ENCODE measurements at places on chromosomes 2 and 18. TPM values are rescaled to one million over a fixed set of nuclear protein-coding genes. Genes with fewer than 3 reads are reported as not detected.

DNA sequence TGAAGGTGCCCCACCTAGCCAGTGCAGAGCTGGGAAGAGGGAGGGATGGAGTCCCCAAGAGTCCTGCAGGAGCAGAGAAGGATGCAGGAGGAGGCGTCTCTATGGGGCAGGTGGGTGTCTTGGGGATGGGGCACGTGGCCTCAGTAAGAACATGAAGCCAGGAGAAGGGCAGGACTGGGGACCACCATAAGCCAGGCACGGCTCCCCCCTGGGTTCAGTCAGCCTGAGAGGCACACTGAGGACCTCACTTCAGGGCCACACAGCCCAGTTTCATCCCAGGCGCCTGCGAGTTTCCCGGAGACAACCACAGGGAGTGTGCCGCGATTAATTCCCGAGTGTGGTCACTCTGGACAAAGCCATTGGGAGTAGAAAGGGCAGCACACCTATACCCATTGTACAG, 120.3 kb downstream of the GYPC start:
- no peak for DNase-seq

DNA sequence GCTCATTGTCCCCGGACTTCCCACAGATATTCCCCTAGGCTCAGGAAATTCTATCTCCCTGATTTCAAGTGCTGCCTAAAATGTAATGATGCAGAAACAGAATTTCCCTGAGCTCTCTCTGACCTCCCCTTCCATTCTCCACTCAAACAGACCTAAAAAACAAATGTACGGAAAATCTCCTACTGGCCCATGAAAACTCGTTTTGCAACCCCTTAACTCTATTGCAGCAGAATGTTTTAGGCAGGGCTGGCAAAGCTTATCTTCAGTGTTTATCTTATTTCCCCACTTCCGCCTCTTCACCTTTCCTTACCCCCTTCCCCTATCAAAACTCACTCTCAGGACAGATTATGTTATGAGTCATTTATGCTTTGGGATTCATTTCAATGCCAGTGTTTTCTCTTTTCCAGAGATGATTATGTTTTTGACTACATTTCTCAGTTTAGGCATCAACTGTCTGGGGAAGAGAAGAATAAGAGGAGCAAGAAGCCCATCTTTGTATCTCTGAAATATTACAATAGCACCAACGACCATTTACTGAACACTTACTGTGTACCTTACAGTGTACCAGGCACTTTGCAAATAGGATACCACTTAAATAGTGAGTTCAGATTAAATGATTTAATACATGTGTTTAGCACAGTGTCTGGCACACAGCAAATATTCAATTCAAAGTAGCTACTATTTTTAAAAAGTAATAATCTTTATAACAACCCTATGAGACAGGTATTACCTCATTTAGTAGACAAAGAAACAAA, 53.9 kb upstream of the STPG4 start:
- no peak for DNase-seq

DNA sequence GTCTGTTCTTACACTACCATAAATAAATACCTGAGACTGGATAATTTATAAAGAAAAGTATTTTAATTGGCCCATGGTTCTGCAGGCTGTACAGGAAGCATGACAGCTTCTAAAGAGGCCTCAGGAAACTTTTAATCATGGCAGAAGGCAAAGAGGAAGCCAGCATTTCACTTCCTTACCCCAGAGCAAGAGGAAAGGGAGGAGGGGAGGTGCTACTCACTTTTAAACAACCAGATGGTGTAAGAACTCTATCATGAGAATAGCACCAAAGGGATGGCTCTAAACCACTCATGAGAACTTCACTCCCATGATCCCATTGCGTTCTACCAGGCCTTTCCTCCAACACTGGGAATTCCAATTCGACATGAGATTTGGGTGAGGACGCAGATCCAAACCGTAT, 344.4 kb upstream of the SLC39A10 start:
- no peak for DNase-seq

DNA sequence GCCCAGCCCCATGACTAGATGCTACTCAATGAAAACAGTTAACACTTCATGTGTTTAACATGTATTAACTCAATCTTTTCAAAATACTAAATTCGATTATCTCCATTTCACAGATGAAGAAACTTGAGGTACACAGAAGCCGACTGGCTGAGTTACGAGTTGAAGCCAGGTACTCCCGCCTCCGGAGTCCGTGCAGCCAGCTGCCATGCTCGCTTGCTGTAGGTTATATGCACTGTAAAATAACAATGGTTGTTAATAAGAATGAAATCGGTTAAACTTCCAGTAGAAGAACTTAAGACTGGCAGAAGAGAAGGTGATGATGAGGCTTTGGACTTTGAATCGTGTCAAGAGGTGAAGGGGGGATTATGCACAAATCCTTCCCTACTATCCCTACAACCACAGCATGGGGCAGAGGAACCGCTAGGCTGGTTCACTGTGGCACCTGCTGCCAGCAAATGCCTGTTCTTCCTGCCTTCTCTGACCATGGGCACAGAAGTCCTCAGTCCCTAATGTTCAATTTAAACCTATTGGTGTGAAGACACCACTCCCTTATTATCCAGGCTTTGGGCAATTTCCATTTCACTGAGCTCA, 25.4 kb downstream of the COX7A2L start:
- no peak for DNase-seq

DNA sequence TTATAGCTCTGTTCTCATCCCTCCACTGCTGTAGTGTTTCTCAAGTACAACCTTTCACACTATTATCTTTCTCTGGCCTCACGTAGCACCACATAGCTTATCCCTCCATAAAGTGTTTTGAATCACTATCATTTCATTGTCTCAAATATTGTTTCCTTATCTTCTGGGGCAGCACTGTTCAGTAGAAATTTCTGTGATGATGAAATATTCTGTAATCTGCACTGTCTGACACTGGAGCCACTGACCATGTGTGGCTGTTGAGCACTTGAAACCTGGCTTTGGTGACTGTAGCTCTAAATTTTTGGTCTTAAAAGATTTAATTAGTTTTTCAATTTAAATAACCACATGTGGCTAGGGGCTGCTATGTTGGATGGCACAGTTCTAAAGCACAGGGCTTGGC, 78.9 kb downstream of the CPS1 start:
- DNase-seq = no peak

- DNase-seq = no peak
Observed at GRCh38 chr2:20429528-20429927, 17.3 kb upstream of the RHOB start.

Gene SERPINB12
- not detected for total RNA-seq

- DNase-seq = no peak
Observed at GRCh38 chr18:44801781-44802180, 121.1 kb downstream of the SETBP1 start.

DNA sequence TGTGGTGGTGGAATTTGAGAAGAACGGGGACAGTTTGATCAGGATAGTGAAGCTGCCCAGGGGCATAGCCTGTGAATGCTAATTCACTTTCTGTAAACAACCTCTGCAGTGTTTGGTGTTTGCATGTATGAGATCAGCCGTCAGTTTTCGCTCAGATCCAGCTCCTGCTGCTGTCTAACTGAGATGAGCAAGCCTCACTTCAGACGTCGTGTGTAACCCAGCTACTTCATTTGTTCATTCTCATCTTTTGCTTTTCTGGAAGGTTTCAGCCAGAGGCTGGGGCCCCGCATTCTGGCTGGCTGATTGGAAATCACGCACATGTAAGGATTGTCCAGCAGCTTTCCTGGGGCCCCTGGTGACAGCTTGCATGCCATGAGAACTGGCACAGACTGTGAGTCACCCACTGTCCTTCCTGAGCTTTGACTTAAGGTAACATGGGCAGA, 48.9 kb downstream of the LDLRAD4 start:
- DNase-seq = no peak

DNA sequence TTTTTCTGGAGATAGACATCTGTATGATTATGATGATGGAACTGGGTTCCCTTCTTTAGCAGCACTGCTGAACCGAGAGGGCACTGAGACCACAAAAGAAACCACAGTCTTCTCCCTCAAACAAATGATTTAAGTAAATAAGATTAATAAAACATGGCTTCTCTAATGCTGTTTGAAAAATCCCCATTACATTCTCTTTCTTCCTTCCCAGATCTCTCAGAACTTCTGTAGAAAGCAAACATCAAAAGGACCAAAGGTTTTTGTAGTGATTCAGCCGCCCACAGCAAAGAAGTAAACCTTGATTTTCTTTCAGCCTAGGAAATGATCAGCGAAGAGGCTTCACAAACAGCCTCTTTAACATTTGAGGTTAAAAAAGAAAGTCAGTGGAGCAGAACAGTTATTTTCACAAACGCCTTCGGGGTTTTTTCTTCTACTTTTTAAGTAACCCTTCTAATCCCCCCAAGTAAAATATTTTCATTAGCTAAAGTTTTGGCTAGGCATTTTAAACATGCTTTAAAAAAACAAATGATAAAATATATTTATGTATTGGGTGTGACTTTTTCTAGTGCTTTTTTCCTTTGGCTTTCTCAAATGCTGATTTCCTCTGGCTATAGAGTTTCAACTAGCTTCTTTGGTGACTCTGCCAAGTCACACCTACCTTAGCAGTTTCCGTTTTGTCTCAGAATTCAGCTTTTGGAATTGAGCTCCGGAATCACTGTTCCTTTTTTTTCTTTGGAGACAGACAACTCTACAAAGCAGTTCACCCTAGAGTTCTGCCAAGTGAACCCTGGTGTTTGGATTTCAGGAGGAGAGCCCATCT, 89.6 kb downstream of the UPP2 start:
- peak; percentile 6 for DNase-seq

GRCh38 chr2:19818039-19818438, 83.7 kb downstream of the TTC32 start:
- DNase-seq = no peak

DNA sequence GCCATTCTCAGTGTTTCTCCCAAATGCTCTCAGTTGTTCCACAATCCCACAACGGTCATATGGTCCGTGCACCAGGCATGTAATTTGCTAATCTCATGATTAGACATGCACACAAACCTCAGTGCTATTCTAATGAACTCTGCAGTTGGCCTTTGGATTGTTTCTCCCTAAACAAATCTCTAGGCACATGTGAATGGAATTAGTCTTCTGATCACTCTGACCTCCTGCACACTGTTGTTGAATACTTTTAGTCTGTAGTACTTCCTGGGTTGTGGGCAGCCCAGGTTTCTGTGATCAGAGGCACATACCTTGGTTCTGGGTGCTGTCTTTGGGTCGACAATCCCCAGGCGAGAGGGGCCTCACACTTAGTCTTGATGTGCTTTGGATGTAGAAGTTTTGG, 498.7 kb upstream of the SPRED2 start:
- no peak for DNase-seq

DNA sequence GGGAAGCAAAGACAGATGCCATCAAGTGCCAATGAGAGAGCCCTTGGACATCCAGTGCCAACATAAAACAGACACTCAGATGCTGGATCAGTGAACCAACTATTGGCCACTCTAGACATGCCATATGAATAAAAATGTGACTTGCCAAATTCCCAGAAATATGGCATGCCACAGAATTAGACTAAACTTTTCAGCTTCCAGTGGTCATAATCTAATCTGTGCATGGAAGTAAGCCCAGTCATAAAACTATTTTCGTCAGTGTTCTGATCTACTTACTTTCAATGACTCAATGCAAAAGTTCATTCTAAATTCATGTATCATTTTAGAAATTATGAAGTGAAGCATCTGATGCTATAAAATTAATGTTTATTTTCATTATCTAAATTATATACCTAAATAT, 1506.2 kb upstream of the NXPH2 start:
- DNase-seq = no peak

Gene DYNAP
- total RNA-seq = not detected

GRCh38 chr18:79643054-79643984, 36.3 kb upstream of the CTDP1 start:
- DNase-seq = no peak

DNA sequence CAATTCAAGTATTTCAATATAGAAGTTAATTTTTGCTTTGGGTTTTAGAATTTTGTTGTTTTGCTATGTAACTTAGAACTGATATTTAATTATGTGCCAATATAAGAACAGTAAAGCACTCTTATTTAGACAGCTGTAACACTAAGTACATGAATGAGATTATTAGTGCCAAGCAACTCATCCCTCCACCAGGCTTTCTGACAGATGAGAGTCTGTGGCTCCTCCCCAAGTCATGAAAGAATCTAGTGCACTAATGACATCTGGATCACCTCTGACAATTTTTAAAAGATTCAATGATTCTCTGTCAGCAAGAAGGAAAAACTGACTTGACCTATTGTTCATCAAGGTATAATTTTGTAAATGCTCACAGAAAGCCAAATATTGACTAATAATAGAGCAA, 67.8 kb downstream of the TMEFF2 start:
- no peak for DNase-seq

DNA sequence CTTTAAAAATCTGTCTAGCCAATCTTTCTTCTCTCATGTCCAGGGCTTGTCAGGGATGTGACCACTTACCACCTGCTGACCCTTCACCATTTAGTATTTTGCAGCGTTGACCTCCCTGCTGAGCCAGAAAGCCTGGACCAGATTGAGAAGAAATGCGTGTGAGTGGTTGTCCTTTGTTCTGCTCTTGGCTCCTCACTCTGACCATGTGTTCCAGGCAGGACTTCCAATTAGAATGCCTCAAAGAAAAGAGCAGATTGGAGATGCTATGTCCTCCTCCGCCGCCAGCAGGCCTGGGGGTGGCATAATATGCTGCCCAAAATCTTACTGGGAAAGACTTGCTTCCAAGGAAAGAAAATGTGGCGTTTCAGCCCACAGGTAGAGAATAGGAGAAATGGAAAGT, 894.1 kb downstream of the SLC4A3 start:
- DNase-seq = no peak

DNA sequence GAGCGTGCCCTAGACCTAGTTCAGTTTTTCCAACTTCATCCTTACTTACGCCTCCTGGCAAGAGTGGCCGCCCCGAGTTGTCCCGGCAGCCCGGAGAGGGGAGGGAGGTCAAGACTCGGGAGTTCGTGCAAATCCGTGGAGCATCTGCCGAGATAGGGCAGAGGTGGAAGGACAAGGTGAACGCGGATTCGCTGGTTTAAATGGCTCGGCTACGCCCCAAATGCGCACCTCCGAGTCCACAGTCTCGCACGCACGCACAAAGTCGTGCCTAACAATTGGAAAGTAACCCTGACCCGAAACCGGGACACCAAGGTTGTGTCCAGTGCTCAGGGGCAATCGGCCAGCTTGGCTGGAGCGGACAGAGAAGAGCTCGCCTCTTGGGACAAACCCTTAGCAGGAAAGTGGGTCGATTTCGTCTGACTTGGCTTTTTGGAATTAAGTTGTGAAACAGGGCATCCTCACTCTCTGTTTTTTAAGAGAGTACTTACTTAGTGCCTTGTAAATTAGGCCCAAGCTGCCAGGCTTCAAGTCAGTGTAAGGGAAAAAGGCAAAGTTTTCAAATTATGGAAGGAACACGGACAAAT, 726 bp upstream of the SS18 start:
- DNase-seq = no peak

- no peak for DNase-seq
Observed at GRCh38 chr2:238722181-238722580, 125.7 kb upstream of the TWIST2 start.

GRCh38 chr18:30376515-30376914, 666.0 kb downstream of the DSC3 start:
- DNase-seq = no peak

GRCh38 chr2:233346930-233347329, 7.4 kb upstream of the DGKD start:
- DNase-seq = no peak
